ENCODE measurements at places on chromosomes 2 and 18.

- DNase-seq, result no peak
Observed at GRCh38 chr2:64852771-64853241, 136.4 kb upstream of the SLC1A4 start.

- no peak for DNase-seq
Observed at GRCh38 chr2:205849136-205849535, 166.8 kb downstream of the NRP2 start.

GRCh38 chr2:64649626-64650025, 4.1 kb downstream of the SERTAD2 start:
- DNase-seq, result no peak

DNA sequence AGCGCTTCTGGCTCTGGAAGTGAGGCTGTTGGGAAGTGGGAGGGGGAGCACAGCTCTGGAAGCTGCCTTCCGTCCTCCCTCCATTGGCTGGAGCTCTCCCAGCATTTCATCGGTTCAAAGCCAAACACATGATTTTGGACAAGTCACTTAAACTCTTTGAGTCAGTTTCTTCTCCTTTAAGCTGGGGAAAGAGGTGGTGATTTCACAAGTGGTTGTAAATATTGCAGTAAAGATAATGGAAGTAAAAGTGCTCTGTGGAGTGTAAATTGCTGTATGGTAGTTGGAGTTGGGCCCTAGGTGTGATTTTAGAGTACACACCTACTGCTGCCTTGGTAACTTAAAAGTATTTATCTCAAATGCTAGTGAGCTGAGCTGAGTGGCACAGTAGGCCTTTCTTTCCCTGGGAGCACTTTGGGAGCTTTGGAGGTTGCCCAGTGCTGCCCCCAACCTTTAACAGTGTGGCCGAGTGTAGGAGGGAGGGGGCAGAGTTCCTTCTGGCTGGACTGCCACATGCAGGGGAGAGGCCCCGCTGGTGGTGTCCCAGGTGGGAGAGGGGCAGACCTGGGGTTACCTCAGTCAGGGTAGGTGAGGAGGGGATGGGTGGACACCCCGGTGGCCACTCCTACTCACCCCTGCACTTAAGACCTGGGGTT, 54.7 kb downstream of the ASAP2 start:
- DNase-seq, result no peak

- no peak for DNase-seq
Observed at GRCh38 chr2:19559596-19560240, 201.3 kb upstream of the OSR1 start.

- DNase-seq, result no peak
Observed at GRCh38 chr2:1835581-1836201, 91.4 kb upstream of the PXDN start.

GRCh38 chr2:31227711-31228125, 6.2 kb upstream of the EHD3 start:
- DNase-seq, result no peak

DNA sequence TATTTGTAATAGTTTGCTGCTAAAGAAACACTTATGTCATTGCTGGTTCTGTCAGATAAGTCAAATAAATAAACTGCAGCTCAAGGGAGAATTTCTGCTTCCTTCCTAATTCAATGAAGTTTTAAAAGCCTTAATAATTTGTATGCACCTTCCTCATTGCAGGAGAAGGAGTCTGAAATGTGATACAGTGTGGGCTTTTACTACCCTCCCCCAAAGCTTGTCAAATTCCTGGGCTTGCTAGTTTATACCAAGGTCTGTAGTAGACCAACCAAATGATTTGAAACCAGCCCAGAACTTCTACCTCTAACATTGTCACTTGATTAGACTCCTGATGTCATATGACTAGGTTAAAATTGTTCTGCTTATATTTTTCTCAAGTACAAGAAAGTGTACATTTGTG, 131.8 kb downstream of the DTNA start:
- DNase-seq, result no peak

DNA sequence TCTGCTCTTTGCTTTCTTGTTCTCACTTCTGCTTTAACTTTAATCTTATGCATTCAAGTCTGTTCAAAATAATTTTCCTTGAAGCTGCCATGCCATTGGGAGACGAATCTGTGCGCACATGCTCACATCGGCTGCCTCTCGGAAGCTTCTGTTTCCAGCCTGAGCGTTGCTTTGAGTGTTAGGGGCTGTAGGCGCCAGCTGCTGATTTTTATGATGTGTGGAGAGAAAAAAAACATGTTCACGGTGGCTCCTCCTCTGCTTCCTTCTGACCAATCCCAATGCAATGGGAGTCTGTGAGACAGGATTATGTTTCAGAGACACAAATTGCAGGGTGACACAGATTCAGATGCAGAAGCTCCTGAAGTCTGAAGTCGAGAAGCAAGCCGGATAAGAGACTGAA, at the start of gene MC4R:
Gene MC4R (minus strand): TSS at position 180 of the 400 bp plus-strand sequence. CDS start 426 bp downstream, outside the sequence.
- DNase-seq, result peak; percentile 14

DNA sequence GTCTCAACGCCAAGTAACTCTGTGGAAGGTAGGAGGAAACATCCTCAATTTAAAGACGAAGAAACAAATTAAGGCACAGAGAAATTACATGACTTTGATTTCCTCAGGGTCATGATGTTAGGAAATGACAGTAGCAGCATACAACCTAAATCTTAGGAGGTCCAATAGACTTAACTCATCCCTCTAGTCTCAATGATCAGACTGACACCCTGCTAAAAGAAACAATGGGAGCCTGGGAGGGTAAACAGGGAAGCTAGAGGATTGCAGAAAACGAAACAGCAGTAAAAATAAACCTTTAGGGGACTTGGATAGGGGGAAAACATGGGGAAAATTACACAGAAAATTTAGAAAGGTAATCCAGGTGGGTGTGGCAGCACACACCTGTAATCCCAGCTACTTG, 56.0 kb downstream of the ROCK2 start:
- no peak for DNase-seq

Measured in left ventricle myocardium inferior (tissue), 1 donor.